ENCODE measurements at places on chromosomes 12 and 14.

GRCh38 chr14:52129721-52130120 lies 60.9 kb upstream of the NID2 start:
- DNase-seq: no peak

- no peak for DNase-seq
These were observed 11.2 kb downstream of the TRPV4 start for GRCh38 chr12:109821968-109822367.

GRCh38 chr14:69193721-69194120 lies 2.4 kb downstream of the EXD2 start:
- no peak for DNase-seq

DNA sequence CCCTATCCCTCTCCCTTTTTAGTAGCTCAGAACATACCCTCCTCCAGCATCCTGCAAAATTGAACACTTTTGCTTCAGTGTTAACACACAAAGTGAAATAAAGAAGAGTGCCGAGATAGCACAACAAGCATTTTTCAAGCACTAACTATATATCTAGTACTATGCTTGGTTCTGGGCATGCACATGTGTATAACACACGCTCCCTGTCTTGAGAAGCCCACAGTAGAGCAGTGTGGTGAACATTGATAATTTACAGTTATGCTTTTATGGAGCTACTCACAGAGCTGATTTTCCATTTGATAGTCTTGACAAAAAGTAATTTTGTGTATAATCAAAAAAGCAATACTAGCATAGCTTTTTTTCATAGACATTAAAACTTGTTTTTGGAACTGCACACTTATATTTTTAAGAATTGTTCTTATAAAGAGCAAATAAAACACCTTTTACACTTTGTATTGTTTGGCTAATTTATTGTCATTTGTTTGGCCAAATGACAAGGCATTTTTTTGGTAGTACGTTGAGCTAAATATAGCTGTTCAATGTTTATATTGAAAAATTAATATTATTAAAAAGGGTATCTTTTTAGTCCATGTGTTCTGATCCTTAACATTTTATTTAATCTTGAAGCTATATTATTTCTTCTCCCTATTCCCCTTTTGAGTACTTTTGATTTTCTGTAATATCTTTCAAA lies 39.7 kb downstream of the LEMD3 start:
- no peak for DNase-seq

GRCh38 chr12:71061451-71061850 lies 96.3 kb downstream of the TSPAN8 start:
- DNase-seq: no peak

DNA sequence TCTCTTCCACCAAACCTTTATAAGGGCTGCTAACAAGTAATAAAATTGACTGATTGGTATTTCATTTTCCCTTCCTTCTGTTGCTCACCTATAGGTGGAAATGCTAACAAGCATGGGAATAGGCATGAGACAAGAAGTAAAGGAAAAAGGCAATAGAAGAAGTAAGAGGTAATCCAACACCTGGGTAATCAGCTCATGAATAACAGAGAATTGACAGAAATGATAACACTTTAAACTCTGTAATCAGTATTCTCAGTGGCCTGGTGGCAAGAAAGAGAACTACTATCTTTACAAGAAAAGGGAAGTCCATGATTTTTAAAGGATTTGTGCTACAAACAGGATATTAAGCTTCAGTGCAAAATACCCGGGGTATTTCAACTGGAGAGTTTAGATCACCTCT lies 737.8 kb downstream of the RERGL start:
- no peak for DNase-seq

GRCh38 chr14:56650979-56651378 lies 71.4 kb downstream of the TMEM260 start:
- no peak for DNase-seq

DNA sequence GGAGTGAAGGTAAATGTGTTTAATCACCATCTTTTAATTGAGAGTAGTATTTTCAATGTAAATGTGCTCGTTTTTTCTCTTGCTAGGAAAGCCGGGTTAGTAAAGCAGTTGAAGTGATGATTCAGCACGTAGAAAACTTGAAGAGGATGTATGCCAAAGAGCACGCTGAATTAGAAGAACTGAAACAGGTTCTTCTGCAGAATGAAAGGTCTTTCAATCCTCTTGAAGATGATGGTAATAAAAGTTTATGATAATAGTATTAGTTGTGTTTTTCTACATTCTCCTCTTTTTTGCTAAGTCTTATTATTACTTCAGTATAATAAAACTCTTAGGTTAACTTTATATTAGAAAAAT lies 93.9 kb downstream of the DNAI7 start:
- DNase-seq: no peak

DNA sequence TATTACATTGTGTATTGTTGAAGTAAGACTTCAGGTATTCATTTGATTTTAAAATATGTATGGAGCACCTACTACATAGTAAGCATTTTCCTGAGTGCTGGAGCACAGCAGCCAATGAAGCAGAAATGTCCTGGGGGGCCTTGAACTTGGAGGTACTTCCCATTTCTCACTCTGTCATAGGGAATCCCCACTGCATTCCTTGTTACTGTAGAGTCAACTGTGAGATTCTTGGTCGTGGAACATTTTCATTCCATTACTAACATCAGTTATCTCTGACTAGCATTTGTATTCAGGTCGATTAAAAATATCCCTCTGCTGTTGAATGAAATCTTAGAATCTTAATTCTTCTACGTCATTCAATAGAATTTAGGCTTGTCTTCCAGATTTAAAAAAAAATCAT lies 66.7 kb downstream of the PDE3A start:
- no peak for DNase-seq

DNA sequence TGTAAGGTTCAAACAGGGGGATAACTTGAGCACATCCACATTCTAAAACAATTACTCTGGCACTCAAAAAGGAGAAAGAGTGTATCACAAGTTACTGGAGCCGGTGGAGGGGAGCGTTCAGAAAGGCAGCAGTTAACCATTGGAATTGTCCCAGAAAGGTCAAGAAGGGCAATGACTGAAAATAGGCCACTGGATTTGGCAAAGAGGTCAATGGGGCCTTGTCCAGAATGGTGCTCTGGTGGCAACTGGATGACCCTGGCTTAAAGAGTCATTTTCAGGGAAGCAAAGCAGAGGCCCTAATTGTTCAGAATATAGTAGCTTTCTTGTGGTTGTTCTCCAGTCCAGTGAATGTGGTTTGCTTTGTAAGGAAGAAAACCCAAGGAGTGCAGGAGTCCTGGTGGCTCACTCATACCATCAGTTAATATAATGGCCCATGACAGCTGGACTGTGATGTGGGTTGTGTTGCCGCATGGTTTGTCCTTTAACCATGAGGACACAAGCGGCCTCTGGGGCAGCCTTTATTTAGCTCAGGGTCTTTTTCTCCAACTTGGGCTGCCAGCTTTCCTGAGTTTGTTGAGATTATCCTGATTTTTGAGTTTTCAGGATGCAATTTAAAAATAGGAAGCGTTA lies 142.8 kb upstream of the PELI2 start:
- DNase-seq: no peak

DNA sequence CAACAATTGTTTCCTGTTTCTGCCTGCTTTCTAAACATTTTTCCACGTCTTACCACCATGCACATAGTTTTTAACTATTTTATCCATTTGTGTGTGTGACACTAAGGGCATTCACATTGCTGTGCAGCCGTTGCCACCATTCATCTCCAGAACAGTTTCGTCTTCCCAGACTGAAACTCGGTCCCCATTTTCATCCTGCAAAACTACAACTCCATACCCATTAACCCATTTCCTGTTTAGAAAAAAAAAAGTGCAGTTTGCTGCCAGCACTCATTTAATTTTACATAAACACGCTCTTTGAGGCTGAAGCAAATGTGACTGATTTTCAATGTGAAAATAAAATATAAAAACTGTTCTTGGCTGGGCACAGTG lies 15.5 kb downstream of the UBC start:
- DNase-seq: no peak

- no peak for DNase-seq
These were observed 47.9 kb downstream of the PPP1R12A start for GRCh38 chr12:79886917-79887519.

GRCh38 chr14:50792634-50793068 lies 38.3 kb downstream of the NIN start:
- DNase-seq: no peak

DNA sequence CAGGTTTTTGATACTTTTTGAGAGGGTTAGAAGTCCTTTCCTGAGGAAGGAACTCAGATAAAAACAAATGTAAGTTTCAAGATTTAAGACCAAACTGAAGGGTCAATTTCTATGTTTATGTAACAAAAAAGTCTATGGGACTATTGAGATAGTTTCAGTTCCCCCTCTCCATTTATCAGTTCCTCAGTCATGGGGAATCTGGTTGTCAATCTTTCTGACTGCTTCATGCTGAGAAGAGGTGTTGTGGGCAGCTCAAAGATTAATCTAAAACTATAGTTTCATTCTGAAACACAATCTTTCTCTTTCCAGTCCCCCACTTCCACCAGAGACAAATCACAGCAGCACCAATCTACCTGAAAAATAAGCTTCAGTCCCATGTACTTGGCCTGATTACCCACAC lies 93.7 kb downstream of the KCNMB4 start:
- no peak for DNase-seq

DNA sequence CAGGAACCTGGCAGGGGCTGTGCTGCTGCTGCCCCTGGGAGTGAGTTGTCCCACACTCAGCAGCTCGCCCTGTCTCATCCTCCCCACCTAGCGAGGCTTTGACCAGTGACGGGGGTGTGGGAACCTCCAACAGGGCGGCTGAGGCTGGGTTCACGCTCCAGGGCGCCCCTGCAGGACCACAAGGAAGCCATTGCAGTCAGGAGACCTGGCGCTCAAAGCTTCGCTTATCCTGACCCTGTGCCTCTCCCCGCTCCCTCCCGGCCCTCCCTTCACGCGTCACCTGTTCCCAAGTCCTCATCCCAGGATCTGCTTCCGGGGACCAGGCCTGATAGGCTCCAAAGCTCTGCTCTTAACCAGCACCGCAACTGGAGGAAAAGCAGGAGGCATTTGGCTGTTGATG lies 272.0 kb upstream of the SFSWAP start:
- DNase-seq: no peak

DNA sequence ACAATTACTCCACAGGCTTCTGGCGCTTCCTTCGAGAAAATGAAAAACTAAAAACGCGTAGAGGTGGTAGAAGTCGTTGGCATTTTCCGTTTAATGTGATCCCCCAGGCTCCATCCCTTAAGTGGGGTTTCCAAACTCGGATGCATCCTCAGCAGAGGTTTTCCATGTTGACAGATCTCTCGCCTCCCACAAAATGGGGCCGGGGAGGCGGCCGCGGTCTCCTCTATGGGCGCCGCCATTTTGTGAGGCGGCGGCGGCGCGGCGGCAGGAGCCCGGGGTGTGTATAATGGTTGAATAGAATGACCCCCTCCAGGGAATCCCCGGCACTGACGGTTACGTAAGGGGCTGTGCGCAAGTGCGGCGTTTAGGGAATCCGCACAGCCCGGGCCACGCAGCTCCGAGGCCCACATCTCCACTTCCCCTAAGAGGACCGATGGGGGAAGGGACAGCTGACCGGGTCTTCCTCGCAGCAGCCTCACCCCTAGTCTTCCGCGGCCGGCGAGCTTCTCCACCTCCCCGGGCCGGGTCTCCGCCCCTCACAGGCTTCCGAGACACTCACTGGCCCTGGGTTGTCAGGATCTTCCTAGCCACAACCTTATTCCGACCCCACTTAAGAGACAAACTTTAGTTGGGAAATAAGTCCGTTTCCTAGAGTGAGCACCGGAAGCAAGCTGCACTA lies 2.1 kb upstream of the ARID2 start:
- DNase-seq: peak; percentile 83

- no peak for DNase-seq
These were observed 70.0 kb downstream of the TMTC1 start for GRCh38 chr12:29713729-29714128.

- DNase-seq: no peak
These were observed 115.4 kb upstream of the KRAS start for GRCh38 chr12:25366122-25366521.
